GM19239 (cell line): ENCODE measurements at places on chromosomes 2 and 18.

DNA sequence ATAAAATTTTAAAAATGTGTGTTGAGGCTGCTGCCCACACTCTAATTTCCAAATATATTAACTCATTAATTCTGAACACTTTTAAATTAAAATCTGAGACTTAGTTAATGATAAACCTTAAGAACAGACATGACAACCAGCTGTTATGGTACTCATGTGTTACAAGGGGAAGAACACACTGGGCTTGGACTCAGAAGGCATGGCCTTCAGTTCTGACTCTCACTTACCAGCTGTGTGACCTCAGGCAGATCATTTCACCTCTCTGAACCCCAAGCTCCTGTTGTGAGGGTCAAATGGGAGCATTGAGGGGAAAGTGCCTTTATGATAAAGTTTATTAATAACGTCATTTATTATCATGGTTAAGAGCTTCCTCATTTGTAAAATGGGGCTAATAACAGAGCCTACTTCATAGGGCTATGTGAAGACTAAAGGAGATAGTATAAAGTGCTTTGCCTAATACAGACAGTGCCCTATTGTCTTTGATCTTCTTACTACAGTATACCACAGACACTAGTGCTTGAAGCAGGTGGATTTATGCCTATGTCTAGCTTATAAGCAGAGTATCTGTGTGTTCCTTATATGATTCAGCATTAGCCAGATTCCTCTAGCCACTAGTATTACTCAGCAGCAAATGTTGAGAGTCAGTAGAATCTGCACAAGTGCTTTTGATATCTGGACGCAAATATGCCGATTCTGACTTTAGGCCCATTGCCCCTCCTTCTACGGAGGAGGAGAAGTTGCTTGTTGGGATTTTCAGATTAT lies 99.6 kb downstream of the SGPP2 start:
- no peak for DNase-seq

DNA sequence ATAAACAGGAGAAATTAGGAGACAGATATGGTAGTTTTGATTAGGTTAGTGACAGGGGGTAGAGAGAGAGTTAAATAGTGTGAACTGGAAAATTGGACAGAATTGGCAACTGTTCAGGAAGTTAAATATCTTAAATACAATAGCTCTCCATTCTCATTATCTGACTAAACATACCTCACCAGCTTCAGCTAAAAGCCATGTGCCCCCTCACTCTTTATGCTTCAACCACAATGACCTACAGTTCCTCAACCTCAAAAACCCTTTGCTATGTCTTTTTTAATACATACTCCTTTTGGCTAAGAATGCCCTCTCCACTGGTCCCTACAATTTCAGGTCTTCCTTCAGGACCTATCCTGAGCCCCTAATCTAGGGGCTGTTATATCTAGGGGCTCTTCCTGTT lies 740.2 kb upstream of the ZEB2 start:
- DNase-seq, result no peak

DNA sequence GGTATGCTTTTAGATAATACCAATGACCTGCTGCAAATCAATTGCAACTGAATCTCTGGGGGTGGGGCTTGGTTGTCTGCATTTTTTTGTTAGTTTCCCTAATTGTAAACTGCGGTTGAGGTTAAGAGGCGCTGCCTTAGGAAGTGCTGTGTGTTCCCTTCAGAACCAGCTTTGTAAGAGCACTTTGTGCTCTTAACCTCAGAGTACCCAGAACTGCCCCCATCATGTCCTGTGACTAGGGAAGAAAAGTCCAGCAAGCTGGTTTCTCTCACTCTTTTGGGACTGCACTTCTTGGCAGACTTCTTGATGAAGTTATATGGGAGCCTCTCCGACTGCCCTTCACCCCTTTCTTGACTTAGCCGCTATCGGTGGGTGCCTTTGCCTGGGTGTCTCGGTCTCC lies 245.5 kb upstream of the CXCR4 start:
- no peak for DNase-seq

DNA sequence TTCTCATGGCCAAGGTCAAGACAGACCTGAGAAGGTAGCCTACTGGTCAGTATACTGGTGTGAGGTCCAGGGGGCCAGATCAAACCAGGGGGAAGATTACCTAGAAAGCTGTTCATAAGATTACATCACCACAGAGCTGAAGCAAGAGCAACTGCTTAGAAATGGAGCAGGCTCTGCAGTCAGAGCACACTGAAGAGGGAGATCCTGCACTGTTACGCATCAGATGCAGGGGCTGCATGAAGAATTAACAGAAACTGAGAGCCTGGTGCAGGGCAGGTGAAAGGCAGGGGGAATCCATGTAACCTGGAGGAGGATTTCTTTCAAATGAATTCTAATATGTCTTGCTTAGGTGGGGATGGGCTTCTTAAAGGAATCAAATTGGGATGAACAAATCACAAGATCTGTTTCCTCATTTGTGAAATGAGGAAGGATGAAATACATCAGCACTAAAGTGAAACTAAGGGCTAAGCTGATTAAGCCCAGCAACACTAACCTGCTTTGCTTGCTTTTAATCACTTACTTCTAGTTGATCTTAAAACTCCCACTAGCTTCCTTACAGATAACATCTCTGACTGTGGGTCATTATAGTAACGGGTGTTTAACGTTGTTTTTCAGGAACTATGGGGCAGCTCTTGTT lies 74.3 kb upstream of the ADAM23 start:
- DNase-seq, result no peak

GRCh38 chr2:54866868-54867267 lies 143.4 kb downstream of the EML6 start:
- DNase-seq, result no peak
